ENCODE measurements at places on chromosomes 6 and 20.

GRCh38 chr20:49483696-49484123 is 1.2 kb upstream of the KCNB1 start:
- no peak for DNase-seq

GRCh38 chr20:24917797-24918578 is 31.1 kb upstream of the CST7 start:
- DNase-seq: peak; percentile 72

DNA sequence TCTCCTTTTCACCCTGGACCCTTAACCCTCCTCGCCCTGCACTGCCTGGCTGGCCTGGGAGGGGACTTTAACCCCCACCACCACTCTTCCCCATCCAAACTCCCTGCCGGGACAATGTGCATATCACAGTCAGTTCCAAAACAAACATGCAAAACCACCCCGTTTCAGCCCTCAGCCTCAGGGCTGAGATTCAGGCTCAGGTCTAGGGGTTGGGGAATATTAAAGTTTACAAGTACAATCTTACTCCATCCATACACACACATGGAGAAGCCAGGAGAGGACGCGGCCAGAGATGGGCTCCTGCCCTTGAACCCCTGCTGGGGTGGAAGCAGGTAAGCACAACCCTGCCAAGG is 534 bp downstream of the KIAA1755 start:
- DNase-seq: no peak

DNA sequence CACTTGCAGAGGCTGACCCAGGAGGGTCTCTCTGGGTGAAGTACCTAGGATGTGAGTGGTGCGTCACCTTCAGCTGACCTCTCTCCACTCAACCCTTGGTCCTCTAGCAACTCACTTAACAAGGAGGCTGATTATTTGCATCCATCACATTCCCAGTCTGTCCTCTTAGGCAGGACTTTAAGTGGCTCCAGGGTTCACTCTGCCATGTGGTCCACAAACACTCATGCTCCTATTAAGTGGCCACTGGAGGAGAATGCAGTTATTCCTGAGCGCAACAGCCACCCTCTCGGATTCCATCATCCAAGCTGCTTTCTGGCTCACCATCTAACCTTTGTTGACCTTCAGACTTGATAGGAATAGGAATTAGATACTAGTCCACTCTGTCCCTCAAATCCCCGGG is 61.1 kb upstream of the SCAF8 start:
- no peak for DNase-seq

- DNase-seq: no peak
Measured at GRCh38 chr6:115120391-115120790, 777.6 kb upstream of the HS3ST5 start.

- DNase-seq: peak; percentile 49
Measured at GRCh38 chr6:20669571-20670314, 135.5 kb downstream of the CDKAL1 start.

GRCh38 chr20:52682237-52682636 is 289.9 kb upstream of the TSHZ2 start:
- peak; percentile 54 for DNase-seq

- DNase-seq: no peak
Measured at GRCh38 chr20:48064929-48065328, 279.6 kb upstream of the SULF2 start.

DNA sequence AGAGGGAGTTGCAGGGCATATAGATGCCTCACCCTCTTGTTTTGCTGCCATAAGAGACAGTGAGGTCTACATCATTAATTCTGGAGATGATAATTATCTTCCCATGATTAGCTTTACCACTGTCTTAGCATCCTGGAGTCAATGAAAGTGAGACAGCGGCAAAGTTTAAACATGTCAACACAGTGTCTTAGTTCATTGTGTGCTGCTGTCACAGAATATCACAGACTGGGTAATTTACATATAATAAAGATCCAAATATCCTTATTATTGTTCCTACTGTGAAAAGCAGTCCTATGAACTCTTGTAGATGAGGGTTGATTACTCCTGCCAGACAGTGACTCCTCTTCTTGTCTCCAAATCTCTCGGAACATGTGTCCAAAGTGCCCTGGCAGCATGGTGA is 658.6 kb upstream of the ADGRB3 start:
- no peak for DNase-seq

- DNase-seq: no peak
Measured at GRCh38 chr6:37550191-37550831, 50.6 kb upstream of the CCDC167 start.

- no peak for DNase-seq
Measured at GRCh38 chr20:5195655-5196054, 68.8 kb downstream of the CDS2 start.

GRCh38 chr20:32494483-32495216 is 90.5 kb downstream of the NOL4L start:
- no peak for DNase-seq

All from inflammatory macrophage (primary cell).